Spleen (tissue), 13 donors: ENCODE measurements at places on chromosomes 7 and 10. TPM values are rescaled to one million over a fixed set of nuclear protein-coding genes. Genes with fewer than 3 reads are reported as not detected.

DNA sequence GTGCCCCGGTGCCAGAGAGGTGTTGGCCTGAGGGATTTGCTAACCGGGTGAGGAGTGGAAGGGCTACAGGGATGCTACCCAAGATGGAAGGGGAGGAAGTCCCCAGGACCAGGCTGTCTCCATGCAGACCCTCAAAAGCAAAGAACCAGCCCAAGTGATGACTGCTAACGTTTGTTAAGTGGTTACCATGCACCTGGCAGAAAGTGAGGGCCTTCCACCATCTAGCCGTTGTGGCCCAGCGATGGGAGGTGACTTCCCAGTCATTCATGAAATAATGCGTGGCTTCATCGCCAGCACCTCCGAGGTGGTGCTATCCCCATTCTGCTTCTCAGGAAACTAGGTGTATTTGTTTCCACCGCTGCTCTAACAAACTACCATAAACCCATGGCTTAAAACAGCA, 86.8 kb upstream of the LANCL2 start:
- H3K27ac ChIP-seq: no peak overlapping the region
- H3K4me3 ChIP-seq: no peak overlapping the region
- no peaks in the 10 kb centered on the region for H3K36me3 ChIP-seq

DNA sequence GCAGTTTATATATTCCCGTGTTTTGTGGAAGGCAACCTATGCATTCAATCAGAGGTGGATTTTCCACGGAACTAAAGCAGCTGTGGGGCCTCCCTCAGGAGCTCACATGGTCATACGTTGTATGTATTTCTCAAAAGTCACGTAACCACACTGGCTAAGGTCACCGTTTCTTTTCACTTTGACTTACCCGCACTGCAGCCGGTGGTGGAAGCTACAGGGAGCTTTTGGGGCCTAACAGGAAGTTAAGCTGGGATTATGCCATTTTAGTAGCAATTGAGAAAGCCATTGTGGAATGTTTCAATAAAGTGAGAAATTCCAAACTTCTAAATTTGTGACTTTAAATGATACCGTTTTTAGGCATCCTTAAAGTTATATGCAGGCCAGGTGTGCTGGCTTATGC, 111.2 kb upstream of the KLF6 start:
- no peaks in the 10 kb centered on the region for H3K27me3 ChIP-seq
- peaks cover 8% of the 10 kb centered on the region for H3K4me1 ChIP-seq
- no peaks in the 10 kb centered on the region for H3K36me3 ChIP-seq
- H3K4me3 ChIP-seq: no peak overlapping the region

- no peak overlapping the region for H3K4me3 ChIP-seq
- no peaks in the 10 kb centered on the region for H3K27me3 ChIP-seq
- H3K36me3 ChIP-seq: no peaks in the 10 kb centered on the region
- DNase-seq: no peak
Observed at GRCh38 chr7:84701524-84702306, 485.1 kb downstream of the SEMA3D start.

The SFTPA1 gene
- not detected for total RNA-seq

DNA sequence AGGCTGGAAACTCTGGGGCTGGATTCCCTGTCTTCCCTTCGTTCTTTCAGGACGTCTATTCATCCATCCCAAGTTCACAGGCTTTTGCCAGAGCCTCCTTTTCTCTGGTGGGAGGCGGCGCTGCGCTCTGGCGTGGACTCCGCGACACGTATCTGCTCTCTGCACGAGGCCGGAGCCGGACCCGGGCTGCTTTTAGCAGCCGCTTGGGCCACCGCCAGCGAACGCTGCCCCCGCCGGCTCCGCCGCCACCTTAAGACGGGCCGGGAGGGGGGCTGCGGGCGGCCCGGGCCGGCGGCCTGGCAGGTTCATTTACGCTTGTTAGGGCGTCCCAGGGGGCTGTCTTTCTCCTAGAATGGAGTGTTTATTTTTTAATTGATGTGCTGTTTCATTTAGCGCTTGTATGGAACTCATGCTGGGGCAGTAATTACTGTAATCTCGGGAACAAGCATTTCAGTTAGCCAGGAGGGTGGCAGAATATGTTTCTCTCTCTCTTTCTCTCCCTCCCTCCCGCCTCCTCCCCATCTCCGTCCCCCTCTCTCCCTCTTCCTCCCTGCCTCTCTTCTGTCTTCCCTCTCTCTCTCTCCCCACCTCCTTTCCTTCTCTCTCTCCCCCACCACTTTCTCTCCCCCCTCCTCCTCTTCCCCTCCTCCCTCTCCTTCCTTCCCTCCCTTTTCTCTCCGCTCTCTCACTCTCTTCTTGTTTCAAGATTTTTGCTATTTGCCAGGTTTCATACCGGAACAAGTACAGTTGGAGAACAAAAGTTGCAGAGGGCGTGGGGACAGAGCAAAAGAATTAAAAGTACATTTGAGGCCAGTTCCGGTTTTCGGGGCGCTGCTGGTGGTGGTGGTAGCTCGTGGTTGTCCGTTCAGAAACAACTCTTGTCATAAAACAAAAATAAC, 1.3 kb upstream of the FZD8 start:
- peaks cover 38% of the 10 kb centered on the region for H3K4me1 ChIP-seq
- peak overlapping the region; percentile 88 for H3K4me3 ChIP-seq
- peaks cover 53% of the 10 kb centered on the region for H3K27me3 ChIP-seq
- H3K36me3 ChIP-seq: no peaks in the 10 kb centered on the region
- H3K27ac ChIP-seq: peak overlapping the region; percentile 58

DNA sequence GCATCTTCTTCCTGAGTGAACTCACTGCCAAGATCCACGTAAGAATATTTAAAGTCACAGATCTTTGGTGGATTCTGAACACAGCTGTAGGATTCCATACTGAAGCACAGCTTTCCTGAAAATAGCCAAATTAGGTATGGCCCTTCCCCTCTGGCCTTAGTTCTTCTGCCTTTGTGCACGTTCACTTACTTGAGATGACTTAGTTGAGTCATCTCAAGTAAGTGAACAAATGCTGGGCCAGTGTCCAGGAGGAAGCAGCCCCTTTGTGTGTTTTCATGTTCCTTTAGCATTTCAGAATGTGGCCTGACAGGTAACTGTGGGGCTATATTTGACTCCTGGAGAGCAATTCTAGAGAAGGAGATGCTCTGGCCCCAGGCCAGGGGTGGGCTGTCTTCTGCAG, 51.5 kb downstream of the CCNY start:
- peaks cover 27% of the 10 kb centered on the region for H3K4me1 ChIP-seq
- no peak for DNase-seq
- H3K36me3 ChIP-seq: no peaks in the 10 kb centered on the region
- no peak overlapping the region for H3K4me3 ChIP-seq
- no peaks in the 10 kb centered on the region for H3K27me3 ChIP-seq
- no peak overlapping the region for H3K27ac ChIP-seq

GRCh38 chr10:11551916-11552602, 59.4 kb downstream of the USP6NL start:
- H3K27ac ChIP-seq: peak overlapping the region; percentile 75
- H3K4me1 ChIP-seq: peaks cover 65% of the 10 kb centered on the region
- no peaks in the 10 kb centered on the region for H3K27me3 ChIP-seq
- no peaks in the 10 kb centered on the region for H3K36me3 ChIP-seq

DNA sequence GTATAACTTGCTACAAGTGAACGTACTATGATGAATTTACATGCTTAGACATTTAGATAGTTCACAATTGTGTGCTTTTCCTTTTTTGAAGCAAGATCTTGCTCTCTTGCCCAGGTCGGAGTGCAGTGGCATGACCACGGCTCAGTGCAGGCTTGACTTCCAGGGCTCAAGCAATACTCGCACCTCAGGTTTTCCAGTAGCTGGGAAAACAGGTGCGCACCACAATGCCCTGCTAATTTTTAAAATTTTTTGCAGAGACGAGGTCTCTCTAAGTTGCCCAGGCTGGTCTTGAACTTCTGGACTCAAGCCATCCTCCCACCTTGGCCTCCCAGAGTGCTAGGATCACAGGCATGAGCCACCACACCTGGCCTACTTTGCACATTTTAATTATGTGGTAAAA, 1.8 kb downstream of the GPR15LG start:
- no peak for DNase-seq
- no peaks in the 10 kb centered on the region for H3K27me3 ChIP-seq
- H3K36me3 ChIP-seq: no peaks in the 10 kb centered on the region
- H3K4me3 ChIP-seq: no peak overlapping the region

DNA sequence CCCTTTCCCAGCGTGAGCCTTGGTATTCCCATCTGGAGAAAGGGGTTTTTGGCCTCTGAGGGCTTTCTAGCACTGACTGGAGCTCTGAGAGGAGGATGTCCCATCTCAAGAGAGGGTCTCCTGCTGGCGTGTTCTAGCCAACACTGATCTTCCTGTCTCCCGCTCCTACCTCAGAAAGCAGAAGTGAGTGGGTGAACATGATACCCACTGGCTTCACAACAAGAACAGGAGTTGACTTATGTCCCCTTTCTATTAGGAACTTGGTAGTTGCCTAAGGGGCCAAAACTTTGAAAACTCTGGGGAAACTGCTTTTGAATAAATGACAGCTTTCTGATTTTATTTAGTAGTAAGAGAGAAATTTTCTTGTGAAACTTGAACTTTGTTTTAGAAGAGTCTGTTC, 113.1 kb upstream of the ADCY1 start:
- H3K27me3 ChIP-seq: no peaks in the 10 kb centered on the region
- no peak overlapping the region for H3K27ac ChIP-seq
- no peak overlapping the region for H3K4me3 ChIP-seq
- H3K36me3 ChIP-seq: no peaks in the 10 kb centered on the region
- H3K4me1 ChIP-seq: no peaks in the 10 kb centered on the region
- no peak for DNase-seq

The SPDYE5 gene
- not detected for total RNA-seq

- H3K4me1 ChIP-seq: peaks cover 10% of the 10 kb centered on the region
- no peaks in the 10 kb centered on the region for H3K27me3 ChIP-seq
- H3K4me3 ChIP-seq: no peak overlapping the region
Observed at GRCh38 chr10:28281726-28282315, 21.0 kb downstream of the MPP7 start.

DNA sequence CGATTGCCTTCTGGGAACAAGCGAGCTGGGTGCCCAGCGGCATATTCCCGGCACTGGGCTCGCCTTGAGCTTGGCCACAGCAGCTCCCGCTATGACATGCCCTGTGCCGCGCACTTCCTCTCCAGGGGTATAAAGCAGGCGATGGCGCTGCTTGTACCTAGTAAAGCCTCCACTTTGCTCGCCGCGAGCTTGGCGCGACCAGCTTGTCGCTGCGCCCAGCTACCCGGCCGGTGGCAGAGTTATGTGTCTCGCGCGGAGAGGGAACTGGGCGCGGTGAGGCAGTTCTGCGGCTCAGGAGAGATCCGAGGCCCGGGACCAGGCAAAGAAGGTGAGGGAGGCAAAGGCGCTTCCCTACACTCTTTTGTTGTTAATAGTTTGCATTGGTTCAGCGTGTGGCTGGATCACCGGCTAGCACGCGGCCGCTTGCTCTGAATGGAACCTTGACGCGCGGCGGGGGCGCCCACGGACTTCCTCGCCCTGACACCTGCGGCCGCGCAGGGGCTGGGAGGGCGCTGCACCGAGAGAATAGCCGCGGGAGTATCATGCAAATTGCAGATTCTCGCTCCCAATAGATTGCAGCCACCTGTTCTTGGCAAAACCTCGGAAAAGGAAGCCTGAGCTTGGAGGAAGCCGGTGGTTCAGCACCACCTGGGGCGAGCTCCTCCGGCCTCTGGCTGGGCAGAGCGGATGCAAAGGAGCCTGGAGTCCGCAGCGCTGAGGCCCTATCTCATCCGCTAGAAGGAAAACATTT, 3.0 kb upstream of the BUB3 start:
- H3K4me3 ChIP-seq: peak overlapping the region; percentile 42
- H3K27me3 ChIP-seq: peaks cover 61% of the 10 kb centered on the region
- no peak overlapping the region for H3K27ac ChIP-seq
- DNase-seq: peak; percentile 82

The GDF10 gene
- total RNA-seq: 0.20 TPM

GRCh38 chr7:101985057-101985902, 167.9 kb downstream of the CUX1 start:
- peaks cover 52% of the 10 kb centered on the region for H3K4me1 ChIP-seq
- no peaks in the 10 kb centered on the region for H3K27me3 ChIP-seq
- no peak overlapping the region for H3K4me3 ChIP-seq
- no peak overlapping the region for H3K27ac ChIP-seq
- no peaks in the 10 kb centered on the region for H3K36me3 ChIP-seq

DNA sequence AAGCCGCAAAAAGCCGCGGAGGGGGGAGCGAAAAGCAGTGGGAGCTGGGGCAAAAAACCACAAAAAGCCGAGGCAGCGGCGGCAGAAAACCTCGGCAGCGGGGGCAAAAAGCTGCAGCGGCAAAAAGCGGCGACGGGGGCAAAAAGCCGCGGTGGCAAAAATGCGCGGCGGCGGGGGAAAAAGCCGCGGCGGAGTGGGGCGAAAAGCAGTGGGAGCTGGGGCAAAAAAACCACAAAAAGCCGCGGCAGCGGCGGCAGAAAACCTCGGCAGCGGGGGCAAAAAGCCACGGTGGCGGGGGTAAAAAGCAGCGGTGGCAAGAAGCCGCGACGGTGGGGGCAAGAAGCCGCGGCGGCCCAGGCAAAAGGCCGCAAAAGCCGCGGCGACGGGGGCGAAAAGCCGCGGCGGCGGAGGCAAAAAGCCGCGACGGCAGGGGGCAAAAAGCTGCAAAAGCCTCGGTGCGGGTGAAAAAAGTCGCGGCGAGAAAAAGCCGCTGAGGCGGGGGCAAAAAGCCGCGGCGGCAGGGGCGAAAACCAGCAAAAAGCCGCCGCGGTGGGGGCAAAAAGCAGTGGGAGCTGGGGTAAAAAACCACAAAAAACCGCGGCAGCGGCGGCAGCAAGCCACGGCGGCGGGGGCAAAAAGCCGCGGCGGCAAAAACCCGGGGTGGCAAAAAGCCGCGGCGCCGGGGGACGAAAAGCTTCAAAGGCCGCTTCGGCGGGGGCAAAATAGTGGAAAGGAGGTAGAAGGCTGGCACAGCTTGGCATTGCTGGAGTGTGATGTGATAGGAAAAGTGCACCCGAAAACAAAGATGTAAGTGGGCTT, 135.9 kb downstream of the ZNF92 start:
- peaks cover 43% of the 10 kb centered on the region for H3K27me3 ChIP-seq
- H3K4me1 ChIP-seq: peaks cover 12% of the 10 kb centered on the region
- peak; percentile 69 for DNase-seq
- no peak overlapping the region for H3K27ac ChIP-seq
- peak overlapping the region; percentile 42 for H3K4me3 ChIP-seq

DNA sequence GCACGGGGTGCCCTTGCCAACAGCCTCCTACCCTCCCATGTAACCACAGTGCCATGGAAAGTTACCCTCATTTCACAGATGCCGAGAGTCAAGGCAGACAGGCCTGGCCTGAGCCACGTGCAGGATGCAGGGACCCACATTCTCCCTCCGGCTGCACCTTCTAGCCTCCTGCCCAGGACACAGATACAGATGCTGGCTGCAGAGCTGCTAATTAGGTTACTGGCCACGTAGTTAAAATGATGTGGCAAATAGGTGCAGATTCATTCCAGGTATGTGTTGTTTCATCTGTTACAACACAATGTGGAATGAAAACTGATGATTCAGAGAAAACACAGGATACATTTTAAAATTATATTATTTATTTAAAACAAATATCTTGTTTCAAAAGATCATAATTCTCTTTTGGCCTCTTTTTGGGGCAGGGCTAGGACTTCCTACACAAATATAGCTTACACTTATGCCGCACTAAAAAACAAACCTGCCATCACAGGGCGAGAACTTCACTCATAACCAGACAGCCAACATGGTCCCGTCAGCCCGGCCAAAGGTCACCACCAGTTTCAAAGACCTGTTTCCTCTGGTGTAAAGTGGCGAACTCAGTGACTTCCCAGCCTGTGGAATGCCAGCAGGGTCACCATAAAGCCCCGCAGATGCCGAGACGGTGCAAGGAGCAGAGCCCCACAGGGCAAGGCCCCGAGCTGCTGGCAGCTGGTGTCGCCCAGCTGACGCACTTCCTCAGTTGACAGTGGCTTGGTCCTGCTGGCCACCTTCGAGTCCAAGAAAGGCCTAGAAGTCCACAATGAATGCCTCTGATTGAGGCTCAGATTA, 83.5 kb downstream of the TNS3 start:
- peak overlapping the region; percentile 74 for H3K27ac ChIP-seq
- H3K27me3 ChIP-seq: no peaks in the 10 kb centered on the region
- H3K36me3 ChIP-seq: no peaks in the 10 kb centered on the region
- peaks cover 71% of the 10 kb centered on the region for H3K4me1 ChIP-seq
- peak; percentile 80 for DNase-seq
- no peak overlapping the region for H3K4me3 ChIP-seq
